Stimulated activated CD4-positive, alpha-beta T cell treated with anti-CD3 and anti-CD28 coated beads, Interleukin-2, amount 100 ng/mL, for 24 hours (primary cell): ENCODE measurements at places on chromosomes 7 and 10.

DNA sequence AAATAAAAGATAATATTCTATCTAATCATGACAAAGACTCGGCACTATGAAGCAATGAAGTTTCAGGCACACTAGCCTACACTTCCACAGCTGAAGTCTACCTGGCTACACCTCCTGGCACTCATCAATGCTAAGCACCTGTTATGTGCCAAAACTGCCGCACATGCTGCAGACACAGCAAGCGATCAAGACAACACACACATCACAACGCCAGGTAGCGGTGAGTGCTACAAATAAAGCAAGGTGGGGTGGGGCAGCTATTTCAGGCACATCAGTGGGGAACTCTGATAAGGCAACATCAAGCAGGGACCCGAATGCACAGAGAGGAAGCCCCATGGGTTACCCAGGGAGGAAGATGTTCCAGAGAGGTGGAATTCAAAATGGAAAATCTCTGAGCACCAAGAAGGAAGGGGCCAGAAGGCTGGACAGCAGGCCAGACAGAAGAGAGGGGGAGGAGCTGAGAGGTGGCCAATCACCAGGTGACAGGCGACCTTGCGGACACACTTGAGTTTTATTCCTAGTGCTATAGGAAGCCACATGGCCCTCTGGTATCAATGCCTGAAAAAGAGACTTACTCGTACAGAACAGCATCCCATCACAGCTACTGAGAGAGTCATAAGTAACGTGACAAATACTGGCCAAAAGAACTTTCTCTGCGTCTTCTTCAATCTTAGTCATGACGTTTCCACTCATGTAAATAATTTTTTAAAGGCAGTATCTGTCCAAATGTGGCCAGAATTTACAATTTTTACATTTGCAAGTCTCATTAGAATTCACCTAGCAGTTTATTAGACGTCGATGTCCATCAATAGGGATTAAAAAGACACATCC is 8.0 kb downstream of the PSAP start:
- DNase-seq = no peak

DNA sequence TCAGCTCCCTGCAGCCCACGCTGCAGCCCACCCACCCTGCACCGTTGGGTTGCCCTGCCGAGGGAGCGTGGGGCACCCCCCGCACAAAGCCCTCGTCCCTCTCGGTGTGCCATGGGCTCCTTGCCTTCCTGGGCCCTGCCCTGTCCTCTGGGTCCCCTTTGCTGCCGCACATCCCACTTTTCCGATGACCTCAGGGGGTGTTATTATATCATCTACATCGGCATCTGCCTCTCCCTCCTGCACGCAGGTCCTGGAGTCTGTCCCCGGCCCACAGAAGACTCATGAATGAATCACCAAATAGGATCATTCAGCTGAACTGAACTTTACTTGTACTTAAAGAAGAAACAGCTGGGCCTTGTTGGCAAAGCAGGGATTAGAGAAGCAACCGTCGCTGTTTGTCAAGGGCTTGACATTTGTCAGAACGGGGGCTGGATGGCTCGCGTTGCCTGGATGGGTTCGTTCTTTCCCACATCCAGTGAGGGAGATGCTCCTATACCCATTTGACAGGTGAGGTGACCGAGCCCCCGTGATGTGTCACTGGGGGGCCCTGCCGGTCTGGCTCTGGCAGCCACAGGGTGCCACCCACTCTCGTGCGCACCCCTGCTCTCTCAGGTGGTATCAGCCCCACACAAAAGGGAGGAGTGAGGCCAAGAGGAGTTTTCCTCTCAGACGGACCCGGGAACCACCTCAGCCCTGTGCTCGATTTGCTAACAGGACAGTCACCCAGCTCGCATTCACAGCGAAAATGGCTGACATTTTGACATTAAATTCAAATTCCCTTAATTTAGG is 58.6 kb upstream of the EBF3 start:
- DNase-seq = no peak

DNA sequence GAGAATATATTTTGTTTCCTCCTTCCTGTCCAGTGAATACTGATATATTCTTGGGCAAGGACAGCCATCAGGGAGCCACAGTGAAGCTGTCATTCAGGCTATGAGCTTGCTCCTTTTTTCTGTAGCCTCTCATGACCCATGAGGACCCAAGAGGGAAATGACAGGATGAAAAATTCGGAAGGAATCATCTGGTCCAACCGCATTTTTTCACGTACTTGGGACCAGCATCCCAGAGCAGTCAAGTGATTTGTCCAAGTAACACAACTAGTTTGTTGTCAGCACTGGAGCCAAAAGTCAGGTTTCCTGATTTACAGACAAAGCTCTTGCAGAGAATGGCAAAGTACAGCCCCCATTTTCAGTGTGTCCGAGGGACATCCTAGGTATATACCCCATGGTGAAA is 47.2 kb upstream of the AGBL3 start:
- DNase-seq = no peak

DNA sequence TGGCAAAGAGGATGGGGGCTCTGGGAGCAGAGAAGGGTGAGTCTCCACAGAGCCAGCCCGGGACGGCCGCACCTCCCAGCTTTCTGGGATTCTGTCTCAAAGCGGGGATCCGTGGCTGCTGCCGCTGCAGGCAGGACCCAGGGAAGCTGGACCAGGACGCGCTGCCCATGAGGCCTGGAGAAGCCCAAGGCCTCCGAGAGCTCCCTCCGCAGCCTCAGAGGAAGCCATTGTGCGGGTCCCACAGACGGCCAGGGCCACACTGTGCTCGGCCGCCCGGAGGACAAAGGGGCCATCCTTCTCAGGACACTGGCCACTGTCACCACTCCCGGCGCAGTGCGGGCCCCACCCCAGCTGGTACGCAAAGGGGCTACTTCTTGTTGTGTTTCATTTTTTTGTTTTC is 79.3 kb upstream of the PDGFA start:
- DNase-seq = no peak

GRCh38 chr10:94014304-94014703 is 20.6 kb downstream of the PLCE1 start:
- DNase-seq = no peak
